ENCODE measurements at places on chromosomes 3 and 15.

DNA sequence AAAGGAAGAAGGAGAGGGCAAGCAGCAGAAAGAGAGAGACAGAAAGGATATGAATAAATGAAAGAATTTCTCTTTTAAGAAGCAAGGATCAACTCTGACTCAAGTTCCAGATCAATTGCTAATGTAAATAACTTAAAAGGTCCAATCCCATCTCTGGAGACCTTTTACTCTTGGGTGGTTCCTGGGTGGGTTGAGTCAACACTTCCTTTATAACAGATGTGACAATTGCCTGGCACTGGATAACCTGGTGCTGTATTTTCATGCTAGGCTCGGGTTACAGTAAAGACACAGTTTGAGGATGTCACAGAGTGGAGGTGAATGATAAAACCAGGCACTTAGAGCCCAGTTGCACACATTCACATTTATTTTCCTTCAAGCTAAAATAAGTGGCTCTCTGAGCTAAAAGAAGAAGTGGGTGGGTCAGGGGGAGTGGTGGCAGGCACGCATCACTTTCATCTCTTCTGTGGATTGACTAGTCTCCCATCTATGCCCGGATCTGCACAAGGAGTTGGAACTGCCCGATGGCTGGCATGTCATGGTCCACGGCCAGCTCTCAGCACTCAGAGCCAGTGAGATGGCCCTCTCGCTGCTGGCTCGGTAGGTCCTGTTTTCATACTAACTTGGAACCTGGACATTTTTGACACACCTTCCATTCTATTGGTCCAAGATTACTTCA, 465.8 kb downstream of the FOXP1 start:
- DNase-seq: no peak

GRCh38 chr15:84811828-84812227, 5.3 kb upstream of the ALPK3 start:
- no peak for DNase-seq

GRCh38 chr3:62835554-62836236, 39.5 kb downstream of the CADPS start:
- no peak for DNase-seq

DNA sequence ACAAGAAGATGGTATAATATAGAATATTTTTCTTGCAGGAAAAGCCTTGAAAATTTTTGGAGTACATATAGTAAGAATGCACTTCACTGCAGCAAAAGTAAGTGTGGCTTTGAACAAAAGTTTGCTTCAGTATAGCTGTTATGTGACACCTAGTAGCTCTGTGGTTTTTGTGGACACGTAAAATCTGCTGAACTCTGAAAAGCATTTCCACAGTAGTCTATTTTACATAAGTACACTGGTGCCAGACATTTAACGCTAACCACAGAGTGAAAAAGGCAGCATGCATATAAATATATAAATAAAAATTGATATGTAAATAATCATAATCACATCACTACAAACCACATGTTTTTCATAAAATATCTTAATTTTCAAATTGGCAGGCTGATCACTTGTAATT, 39.8 kb downstream of the CGGBP1 start:
- no peak for DNase-seq

DNA sequence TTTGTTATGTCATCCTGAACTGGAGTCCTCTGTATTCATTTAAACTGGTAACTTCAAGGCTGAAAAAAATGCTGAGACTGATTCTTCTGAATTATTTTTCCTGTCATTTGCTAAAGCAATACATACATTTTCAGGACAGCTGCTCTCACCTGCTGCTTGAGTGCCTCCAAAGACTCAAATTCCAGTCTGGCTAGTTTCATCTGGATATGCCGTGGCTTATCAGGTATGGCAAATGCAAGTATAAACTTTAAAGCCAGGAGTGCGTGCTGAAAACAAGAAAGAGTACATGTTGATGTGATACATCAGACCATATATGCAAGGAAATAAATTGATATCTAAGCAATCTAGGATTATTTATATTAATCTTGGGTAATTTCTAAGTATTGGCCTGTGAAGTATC, 146.1 kb downstream of the SNRK start:
- DNase-seq: no peak

GRCh38 chr15:39886418-39886817, 33.6 kb downstream of the GPR176 start:
- no peak for DNase-seq

- DNase-seq: no peak
These were observed 2.9 kb downstream of the SOX14 start for GRCh38 chr3:137766876-137767537.

DNA sequence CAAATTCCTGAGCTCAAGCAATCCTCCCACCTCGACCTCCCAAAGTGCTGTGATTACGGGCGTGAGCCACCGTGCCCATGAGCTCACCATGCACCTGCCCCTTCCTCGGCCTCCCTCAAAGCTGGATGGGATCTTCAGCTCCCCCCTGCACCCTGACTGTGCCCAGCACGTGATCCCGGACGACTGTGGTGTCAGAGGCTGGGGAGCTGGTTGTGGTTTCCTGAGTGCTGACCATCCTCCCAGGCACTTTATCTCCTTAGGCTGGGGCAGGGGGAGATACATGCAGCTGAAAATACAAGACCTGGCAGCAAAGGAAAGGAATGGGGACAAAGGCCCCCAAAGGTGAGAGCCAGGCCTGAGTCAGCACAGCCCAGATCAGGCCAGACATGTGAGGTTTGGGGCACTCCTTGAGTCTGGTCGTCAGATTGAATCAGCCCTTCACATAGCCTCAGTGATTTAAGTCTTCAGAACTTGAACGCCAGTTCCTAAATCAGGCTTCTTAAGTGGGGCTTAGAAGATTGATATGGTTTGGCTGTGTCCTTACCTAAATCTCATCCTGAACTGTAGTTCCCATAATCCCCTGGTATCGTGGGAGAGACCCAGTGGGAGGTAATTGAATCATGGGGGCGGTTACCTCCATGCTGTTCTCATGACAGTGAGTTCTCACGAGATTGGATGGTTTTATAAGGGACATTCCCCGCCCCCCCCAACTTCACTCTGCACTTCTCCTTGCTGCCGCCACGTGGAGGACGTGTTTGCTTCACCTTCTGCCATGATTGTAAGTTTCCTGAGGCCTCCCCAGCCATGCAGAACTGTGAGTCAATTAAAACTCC, 35.8 kb downstream of the PRKCD start:
- DNase-seq: peak; percentile 62

- DNase-seq: no peak
These were observed 69.4 kb upstream of the ALDH1A3 start for GRCh38 chr15:100810229-100810628.

- DNase-seq: no peak
These were observed 10.5 kb downstream of the BNIP2 start for GRCh38 chr15:59678620-59679019.

- DNase-seq: no peak
These were observed 31.4 kb upstream of the SEC13 start for GRCh38 chr3:10352146-10352911.

DNA sequence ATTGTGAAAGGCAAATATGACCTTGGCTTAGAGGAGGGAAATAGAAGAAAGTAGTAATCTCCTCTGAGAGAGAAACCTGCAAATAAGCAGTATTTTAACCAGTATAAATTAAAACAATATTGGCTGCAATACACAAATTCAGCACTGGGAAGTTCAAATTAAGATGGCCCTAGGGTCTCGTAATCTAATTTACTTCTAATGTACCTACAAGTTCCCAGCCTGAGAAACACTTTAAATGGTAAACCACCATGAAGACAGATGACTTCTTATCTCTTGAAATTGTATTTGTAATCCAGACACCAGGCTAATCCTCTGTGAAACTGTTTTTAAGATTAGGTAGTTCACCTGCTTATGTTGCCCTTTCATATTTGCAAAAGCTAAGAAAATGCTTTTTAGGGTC, 199.7 kb downstream of the CADPS start:
- DNase-seq: no peak

DNA sequence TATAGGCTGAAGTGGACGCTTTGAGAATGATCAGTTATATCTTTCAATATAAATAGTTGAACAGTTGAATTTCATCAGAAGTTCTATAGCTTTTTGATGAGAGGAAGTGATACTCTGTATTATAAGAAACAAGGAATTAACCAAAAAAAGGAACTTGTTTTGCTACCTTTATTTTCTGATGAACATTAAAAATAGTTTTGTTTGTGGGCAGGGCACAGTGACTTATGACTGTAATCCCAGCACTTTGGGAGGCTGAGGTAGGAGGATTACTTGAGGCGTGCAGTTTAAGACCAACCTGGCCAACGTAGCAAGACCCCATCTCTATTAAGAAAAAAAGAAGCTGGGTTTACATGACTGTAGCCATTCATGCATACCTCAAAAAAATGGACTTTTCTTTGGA, 16.7 kb downstream of the BLOC1S6 start:
- DNase-seq: peak; percentile 16

DNA sequence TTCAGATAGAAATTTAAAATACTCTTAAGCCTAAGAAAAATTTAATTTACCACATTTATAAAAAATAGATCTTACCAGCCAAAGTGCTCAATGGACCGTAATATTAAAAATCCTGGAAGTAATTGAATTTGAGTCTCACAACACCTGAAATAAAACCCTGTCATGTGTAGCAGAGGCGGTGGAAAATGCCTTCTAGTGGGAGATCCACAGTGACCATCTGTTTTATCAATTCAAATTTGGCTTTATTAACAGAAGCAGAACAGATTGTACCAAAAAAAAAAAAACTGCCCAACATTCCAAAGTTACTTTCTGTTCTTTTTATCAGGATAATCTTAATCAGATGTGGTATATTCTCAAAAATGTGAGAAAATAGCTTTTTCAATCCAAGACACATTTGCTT, 71.7 kb downstream of the DMXL2 start:
- DNase-seq: no peak

DNA sequence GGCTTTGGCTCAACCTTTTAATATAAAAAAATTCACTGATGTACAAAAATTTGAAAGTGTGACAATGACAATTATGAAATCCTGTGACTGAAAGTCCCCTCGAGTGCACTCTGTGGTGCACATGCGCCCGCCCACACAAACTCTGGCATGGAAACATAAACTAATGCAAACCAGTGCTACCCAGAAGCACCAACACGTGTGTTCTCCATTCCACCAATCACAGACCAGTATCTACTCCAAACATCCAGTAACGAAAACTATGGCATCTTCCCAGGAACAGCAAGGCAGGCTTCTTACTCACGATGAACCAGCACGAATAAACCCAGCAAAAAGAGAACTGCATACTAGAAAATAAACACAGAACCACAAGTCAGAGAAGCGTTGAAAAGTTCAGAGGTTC, 11.7 kb upstream of the NMB start:
- no peak for DNase-seq

- DNase-seq: no peak
These were observed 77.1 kb downstream of the MEX3B start for GRCh38 chr15:81968691-81969090.

DNA sequence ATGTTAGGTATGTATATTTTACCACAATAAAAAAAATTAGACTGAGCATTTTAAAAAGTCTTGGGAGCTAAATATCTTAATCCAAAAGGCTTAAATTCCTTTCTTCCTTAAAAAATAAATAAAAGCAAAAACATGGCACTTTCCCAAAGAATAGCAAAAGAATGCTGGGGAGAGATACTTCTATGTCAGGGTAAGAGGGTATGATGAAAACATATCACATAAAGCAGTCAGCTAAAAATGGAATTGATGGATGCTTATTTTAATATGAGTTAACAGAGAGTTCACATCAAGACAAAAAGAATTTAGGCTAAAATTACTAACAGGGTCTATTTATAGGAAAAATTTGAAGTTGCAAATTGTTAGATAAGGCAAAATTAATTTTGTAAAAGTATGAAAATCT, 141.0 kb downstream of the MYLK start:
- DNase-seq: no peak

- DNase-seq: no peak
These were observed 7.0 kb upstream of the SETD5 start for GRCh38 chr3:9390265-9390888.

DNA sequence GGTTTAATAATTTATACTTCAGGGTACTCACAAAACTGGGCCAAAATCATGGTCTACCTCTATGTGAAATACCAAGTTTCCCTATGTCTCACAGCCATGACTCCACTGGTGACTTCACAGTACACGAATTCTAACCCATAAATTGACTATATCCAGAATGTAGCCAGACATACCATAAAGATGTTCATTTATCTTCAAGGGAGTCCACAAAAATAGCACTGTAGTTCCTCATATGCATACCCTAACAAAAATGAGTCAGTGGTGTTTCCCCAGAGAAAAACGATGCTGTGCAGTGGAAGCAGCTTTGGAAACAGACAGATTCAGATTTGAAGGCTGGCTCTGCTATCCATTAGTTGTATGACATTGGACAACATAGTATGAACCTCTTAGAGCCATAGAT, 438.8 kb downstream of the FHIT start:
- DNase-seq: peak; percentile 4

GRCh38 chr3:125058959-125059358, 3.2 kb upstream of the HEG1 start:
- no peak for DNase-seq

- no peak for DNase-seq
These were observed 24.7 kb downstream of the CADM2 start for GRCh38 chr3:84983490-84983889.

DNA sequence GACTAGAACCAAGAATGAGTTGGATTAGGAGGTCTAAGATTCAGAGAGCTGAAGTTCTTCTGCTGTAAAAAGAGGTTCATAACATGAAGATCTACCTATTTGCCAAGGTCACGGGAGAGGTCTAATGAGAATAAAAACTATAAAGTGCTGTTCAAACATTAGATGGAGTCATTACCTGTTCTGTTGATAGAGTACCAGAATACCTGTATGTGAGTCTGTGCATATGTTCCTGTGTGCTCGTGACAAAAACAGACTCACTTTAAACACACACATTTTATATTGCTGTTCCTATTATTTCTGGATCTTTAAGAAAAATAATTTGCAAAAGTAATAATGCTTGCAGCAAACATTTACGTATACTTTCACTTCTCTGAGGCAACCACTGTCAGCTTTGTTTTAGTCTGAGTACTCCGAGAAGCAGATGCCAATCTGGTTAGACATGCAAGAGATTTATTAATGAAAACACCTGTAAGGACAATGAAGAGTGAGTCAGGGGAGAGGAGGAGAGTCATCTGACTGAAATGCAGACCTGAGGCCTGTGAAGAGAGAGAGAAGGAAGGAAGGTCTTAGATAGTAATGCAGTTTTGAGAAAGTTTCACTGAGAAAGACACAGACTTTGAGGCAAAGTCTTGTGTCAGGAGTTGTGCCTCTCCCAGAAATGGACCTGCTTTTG, 221.2 kb downstream of the SQOR start:
- DNase-seq: no peak

DNA sequence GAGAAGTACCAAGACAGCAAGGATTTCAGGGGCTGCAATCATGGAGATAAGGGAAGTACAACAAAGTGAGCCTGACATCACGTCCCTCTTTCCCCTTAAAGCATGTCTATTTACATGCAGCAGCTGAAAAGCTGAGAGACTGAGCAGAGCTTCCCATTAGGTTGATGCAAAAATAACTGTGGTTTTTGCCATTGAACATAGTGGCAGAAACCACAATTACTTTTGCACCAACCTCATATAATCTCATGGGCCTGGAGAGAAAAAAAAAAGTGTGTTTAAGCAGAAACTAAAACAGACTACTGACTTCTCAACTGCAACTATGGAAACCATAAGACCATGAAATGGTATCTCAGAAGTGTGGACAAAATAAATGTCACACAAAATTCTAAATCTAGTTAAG, 48.3 kb downstream of the CCDC12 start:
- DNase-seq: peak; percentile 55
